Stimulated activated CD4-positive, alpha-beta T cell treated with anti-CD3 and anti-CD28 coated beads, TNF-alpha, amount 100 ng/mL, for 24 hours (primary cell): ENCODE measurements at places on chromosomes 7 and 10.

DNA sequence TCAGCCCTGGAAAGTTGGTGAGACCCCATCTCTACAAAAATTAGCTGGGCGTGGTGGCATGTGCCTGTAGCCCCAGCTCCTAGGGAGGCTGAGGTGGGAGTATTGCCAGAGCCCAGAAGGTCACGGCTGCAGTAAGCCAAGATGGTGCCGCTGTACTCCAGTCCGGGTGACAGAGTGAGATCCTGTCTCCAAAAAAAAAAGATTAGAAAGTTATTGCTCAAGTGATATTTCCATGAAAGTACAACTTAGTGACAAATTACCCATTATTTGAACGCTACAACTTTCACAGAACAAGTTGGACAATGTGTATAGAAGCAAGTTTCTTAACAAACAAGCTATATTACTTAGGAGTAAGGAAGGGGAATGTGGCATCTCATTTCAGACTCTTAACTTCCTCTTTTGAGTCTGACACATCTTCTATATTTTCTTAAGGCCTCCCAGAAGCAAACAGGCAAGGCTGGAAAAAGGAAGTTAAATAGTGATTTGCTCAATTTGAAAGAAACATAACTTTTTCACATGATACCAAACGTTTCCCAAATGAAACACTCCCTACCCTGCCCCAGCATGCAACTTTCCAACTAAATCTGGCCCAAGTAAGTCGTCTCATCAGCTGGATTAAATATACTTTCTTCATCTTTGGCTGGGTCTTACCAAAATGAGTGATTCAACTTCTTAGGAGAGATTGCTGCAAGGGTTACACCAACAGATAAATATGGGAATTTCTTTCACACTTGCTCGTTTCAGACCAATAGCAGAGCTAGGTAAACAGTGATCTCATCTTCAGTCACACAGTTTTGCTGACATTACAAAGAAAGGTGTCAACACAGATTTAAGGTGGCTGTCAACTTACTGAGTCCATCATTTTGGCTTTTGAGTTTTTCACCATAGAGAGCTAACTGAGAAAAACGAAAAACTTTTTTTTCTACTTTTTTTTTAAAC lies 66.3 kb upstream of the KLF6 start:
- no peak for DNase-seq

DNA sequence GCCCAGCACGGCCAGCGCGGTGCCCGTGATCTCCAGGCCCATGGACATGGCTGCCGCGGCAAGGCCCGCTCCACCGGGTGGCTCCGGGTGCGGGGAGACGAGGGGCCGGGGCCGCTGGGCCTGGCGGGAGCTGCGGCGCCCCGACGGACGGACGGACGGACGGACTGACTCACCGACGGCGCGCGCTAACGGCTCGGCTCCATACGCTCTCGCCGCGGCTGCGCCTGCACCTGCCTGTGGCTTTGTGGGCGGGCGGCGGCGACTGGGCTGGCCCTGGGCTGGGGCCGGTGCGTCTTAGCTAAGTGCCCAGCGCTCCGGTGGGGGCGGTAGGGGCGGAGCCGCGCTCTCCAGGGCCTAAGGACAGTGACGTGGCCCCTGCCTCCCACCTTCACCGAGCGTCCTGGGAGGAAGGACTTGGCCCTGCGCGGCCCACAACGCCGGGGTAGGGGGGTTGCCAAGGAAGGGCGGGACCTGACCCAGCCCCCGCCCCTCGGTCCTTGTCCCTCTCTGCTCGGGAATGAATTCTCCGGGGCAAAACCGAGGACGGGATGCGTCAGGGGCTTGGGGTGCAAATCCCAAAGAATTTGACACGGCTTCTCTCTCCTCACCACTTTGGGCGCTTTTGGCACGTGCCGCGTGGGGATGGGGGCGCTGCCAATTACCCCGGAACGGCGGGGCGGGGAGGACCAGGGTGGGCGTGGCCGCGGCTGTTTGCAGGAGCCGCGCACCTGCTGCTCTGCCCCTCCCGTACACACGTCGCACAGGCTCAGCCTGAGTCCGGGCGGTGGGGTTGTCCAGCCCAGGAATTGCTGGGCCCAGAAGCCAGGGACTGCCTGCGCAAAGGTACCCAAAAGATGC lies at the start of gene CLDN3:
TSS of gene CLDN3 (minus strand) at position 269 of the 858 bp plus-strand sequence. CDS start at position 48, 221 bp downstream.
- DNase-seq = no peak

DNA sequence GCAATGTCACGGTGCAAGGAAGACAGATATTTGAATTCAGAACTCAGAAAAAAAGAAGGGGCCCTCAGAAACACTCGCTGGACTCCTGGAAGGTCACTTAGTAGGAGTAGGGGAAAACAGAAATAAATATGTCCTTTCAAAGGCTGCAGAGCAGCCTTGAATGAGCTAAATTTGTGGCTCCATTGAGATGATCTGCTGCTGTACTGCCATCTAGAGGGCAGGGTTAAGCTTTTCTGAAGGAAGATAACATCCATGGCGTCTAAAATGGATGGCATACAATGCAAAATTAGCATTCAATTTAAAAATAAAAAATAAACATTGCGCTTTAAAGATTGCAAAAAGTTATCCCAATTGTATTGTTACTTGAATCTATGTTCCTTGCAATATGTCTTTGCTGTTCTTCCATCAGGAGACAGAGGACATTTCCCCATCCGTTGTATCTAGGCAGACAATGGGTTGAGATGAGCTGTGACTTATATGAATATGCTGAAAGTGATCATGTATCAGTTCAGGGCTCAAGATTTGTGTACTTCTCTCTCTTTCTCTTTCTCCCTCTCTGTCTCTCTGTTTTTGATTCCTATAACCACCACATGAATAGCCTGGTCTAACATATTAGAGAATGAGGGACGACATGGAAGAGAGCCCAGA lies 642.2 kb downstream of the SH2D4B start:
- no peak for DNase-seq

- DNase-seq = peak; percentile 53
These were observed 2.9 kb upstream of the GET4 start for GRCh38 chr7:873367-874002.

GRCh38 chr10:110336111-110336721 lies 31.5 kb upstream of the SMNDC1 start:
- no peak for DNase-seq

- DNase-seq = no peak
These were observed 38.7 kb downstream of the CDK6 start for GRCh38 chr7:92797693-92798092.
